ENCODE measurements at places on chromosomes 4 and X.

GRCh38 chr4:81330018-81330417, 115.0 kb upstream of the PRKG2 start:
- DNase-seq, result no peak

DNA sequence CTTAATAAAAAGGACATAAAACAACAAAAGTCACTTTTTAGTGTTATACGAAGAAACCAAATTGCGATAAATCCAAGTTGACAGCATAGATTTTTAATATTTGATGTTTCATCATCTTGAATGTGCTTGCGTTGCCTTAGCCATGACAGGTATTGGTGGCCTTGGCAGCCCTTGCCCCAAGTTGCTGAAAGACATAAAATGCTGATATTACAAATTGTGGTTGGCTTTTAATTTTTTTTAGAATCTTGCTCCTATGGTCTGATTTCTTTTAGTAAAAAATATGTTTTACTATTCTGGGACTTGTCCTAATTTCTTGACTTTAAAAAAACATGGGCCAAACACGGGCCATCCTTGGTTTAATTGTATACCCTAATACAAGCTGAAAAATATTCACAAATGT, 122.6 kb downstream of the SLC4A4 start:
- DNase-seq, result no peak

DNA sequence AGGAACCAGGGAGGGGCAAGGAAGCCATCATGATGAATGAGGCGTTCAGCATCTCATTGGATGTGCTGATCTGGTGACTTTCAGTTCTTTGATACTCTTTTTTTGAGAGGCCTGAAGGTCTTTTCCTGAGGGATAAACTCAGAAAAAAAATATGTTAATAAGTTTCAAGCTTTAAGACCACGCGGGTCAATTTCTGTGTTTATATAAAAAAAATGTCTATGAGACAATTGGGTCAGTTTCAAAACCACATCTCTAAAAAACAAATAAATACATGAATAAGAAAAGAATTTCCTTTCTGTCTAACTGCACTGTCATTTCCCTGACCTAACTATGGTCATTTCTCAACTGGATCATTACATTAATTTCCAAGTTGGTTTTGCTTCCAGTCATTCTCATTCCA, 62.6 kb downstream of the TRIML1 start:
- no peak for DNase-seq

DNA sequence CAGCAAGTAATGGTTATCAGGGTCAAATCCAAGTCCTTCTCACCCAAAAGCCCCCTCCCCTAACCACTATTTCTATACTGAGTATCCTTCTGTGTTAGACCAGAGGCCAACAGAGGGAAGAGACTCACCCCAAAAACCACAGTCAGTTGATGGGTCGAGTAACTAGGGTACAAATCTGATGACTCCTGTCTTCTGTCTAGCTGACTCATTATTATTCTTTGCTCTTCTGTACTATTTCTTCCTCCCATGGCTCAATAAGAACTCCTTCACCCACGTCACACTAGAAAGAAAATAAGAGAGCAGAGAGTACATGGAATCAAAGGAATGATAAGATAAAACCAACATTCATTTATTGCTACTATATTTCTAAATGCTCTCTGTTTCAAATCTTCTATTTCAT, 2.0 kb downstream of the RAB40A start:
- DNase-seq, result no peak

- DNase-seq, result no peak
Observed at GRCh38 chrX:49925176-49925575, 2.8 kb downstream of the CLCN5 start.

DNA sequence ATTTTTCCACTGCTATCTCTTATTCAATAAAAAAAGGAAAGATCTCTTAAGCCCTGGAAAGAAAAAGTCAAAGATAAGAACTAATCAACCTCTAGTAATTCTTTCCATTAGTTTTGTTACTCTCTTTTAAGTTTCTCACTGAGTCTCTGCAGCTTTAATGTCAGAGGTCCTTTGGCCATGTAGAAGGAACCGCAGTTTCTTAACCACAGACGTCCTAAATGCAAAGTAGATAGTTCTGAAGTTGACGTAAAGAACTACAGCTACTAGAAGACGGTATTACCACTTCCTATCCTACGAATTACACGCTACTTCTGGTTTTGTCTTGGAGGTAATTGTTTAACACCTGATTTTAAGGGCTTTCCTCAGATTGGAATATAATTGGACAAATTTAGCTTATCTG, 325.9 kb downstream of the ANKRD50 start:
- DNase-seq, result no peak

DNA sequence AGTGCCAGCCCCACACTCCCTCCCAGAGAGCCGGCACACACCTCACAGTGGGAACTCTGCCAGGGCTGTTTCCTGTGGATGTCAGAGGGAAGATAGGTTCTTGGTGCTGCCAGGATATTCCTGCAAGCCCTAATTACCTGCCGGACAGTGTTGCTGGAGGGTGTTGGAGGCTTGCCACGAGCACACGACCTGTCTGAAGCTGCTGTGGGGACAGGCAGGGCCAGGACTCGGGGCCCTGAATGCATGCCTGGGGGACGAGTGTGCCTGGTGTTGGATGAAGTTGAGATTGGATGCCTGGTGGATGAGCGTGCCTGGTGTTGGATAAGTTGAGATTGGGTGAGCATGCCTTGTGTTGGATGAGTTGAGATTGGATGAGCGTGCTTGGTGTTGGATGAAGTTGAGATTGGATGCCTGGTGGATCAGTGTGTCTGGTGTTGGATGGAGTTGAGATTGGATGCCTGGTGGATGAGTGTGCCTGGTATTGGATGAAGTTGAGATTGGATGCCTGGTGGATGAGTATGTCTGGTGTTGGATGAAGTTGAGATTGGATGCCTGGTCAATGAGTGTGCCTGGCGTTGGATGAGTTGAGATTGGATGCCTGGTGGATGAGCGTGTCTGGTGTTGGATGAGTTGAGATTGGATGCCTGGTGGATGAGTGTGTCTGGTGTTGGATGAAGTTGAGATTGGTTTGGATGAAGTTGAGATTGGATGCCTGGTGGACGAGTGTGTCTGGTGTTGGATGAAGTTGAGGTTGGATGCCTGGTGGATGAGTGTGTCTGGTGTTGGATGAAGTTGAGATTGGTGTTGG, 23.2 kb upstream of the UVSSA start:
- DNase-seq, result no peak

DNA sequence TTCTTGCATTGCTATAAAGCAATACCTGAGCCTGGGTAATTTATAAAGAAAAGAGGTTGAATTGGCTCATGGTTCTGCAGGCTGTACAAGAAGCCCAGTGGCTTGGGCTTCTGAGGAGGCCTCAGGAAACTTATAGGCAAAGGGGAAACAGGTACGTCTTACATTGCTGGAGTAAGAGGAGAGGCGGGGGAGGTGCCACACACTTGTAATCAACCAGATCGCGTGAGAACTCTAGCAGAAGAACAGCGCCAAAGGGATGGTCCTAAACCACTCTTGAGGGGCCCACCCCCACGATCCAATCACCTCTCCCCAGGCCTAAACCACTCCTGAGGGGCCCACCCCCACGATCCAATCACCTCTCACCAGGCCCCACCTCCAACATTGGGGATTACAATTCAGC, 50.6 kb upstream of the SHOX start:
- no peak for DNase-seq

- DNase-seq, result no peak
Observed at GRCh38 chrX:151177141-151178027, 1.0 kb downstream of the GPR50 start.

- DNase-seq, result no peak
Observed at GRCh38 chrX:154374313-154375155, at the start of gene FLNA. Gene FLNA (minus strand): TSS chrX:154374634. CDS start chrX:154371245, 3,389 bp downstream.

GRCh38 chrX:98962996-98963395, 1447.1 kb downstream of the PCDH19 start:
- DNase-seq, result no peak

DNA sequence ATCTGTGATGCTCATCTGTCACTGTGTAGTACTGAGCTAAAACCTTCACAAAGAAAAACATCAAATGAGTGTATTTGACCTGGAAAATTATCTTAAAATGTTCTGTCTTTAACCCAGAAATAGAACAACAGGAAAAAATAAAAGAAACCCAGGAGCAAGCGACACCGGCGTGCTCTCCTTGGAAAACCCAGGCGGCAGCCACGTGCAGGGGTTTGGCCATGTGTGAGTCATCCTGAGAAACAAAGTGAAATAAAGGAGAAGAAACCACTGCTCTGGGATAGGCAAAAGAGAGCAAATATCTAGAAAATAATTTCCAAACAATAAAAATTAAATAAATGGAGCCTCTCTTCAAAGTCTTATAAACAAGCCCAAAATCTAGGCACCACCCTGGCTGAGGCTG, 20.0 kb upstream of the TMEM128 start:
- no peak for DNase-seq

DNA sequence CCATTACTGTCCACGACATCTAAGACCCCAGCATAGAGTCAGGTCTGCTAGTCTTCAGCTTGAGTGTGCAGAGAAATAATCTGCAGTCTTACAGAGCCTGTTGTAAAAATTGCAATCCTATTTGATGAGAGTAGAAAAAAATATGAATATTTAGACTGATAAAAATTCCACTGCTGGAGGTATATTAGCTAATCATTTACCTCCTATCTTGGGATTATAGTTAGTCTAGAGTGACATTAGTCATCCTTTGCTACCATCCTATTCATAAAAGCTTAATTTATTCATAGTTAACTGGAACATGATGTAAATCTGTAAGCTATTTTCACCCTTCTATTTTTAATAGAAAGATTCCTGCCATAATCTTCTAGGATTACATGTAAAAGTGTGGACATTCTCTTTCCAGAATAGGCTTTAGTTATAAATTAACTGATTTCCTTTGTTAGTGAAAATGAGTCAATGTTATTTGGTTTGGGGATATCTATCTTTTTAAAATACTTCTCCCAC, 26.7 kb downstream of the C4orf54 start:
- DNase-seq, result no peak

DNA sequence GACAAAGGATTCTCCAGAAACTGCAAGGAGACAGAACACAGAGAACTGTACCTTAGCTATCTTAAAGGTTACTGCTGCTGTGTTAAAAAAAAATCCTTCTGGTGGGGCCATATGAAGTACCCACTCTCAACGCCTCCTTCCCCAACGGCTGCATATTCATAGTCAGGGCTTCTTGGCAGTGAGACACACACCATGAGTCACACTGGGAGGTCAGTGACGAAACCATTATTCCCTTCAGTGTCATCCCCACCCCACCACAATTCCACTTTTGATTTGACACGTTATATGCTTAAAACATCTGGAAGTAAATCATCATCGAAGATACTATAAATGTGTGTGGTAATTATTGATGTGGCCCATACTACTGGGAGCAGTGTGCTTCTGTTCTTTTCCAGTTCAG, 271.5 kb downstream of the LDB2 start:
- no peak for DNase-seq

GRCh38 chr4:139419388-139419914, 34.5 kb upstream of the RAB33B start:
- DNase-seq, result no peak

DNA sequence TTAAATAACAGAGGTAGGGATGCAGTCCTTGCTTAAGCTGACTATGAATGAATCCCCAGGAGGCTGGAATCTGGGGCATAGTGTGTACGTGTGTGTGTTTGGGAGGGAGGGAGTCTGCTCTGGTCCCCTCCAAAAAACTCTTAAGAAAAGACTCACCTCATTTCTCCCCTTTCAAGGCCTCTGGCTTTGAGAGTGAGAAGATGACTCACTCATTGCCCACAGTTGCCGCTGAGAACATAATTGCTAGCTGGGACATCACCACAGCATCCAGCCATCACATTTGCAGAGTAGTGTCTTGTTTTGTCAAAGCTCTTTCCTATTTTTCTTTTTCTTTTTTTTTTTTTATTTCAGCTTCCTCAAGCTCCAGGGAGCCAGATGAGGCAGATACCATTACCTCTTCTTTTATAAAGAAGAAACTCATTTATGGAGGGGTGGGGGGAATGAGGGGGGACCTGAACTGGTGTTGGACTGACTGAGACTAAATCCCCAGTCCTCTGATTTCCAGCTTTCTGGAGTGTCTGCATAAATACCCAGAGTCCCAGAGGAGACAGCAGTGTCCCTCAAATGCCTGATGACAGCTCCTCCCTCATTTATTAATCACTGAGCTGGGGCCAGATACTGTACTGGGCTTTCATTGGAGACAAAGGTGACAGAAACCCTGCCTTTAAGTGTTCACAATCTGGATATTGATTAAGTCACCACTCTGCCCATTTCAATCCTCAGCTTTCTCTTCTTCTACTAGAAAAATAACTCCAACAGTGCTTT, 61.9 kb upstream of the LAS1L start:
- peak; percentile 32 for DNase-seq

GRCh38 chr4:44232262-44232661, 216.3 kb downstream of the KCTD8 start:
- no peak for DNase-seq

- no peak for DNase-seq
Observed at GRCh38 chr4:12446256-12446655, 1017.6 kb upstream of the HS3ST1 start.

GRCh38 chr4:24914460-24914859, 1.6 kb upstream of the CCDC149 start:
- no peak for DNase-seq
